ENCODE measurements at places on chromosomes 16 and 17. TPM values are rescaled to one million over a fixed set of nuclear protein-coding genes. Genes with fewer than 3 reads are reported as not detected.

Gene CX3CL1
- not detected for total RNA-seq

Gene PER1
- total RNA-seq, result 6.9 TPM

Gene RGS9
- total RNA-seq, result 1.7 TPM

Gene HCRT
- not detected for total RNA-seq

Gene TVP23A
- total RNA-seq, result 0.26 TPM

Gene PTX4
- not detected for total RNA-seq

GRCh38 chr17:67211742-67212141, 33.3 kb downstream of the HELZ start:
- peak; percentile 20 for DNase-seq
- H3K27me3 ChIP-seq, result no peaks in the 10 kb centered on the region
- no peak overlapping the region for H3K27ac ChIP-seq
- peaks cover 8% of the 10 kb centered on the region for H3K4me1 ChIP-seq
- H3K36me3 ChIP-seq, result peaks cover 2% of the 10 kb centered on the region
- H3K4me3 ChIP-seq, result no peak overlapping the region

DNA sequence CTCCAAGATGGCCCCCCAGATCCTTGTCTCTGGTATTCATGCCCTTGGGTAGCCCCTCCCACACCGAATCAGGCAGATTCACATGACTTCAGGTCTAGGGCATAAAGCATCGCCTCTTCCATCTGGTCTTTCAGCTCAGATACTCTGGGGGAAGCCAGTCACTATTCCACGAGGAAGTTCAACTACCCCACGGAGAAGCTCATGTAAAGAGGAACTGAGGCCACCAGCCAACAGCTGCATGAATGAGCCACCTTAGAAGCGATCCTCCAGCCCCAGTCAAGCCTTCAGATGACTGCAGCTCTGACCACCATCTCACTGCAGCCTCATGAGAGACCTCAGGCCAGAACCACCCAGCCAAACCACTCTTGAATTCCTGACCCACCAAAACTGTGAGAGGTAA, 54.1 kb downstream of the SOCS3 start:
- no peak overlapping the region for H3K4me3 ChIP-seq
- no peaks in the 10 kb centered on the region for H3K4me1 ChIP-seq
- H3K27me3 ChIP-seq, result no peaks in the 10 kb centered on the region
- no peak for DNase-seq
- no peaks in the 10 kb centered on the region for H3K36me3 ChIP-seq

DNA sequence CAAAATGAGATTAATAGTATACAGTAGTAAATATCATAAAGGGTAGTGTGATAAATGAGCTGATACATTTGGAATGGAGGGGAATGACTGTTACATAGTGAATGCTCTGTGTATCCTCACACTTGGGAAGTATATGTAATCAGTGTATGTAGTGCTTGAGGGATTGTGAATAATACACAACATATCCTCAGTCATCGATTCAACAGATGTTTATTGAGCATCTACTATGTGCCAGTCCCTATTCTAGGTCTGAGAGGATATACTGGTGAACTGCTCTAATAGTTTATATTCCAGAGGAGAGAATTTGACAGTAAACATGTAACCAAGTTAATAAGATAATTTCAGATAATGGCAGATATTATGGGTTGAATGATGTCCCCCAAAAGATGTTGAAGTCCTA, 3.4 kb upstream of the BECN1 start:
- H3K4me3 ChIP-seq, result no peak overlapping the region
- H3K36me3 ChIP-seq, result no peaks in the 10 kb centered on the region
- no peak for DNase-seq
- H3K27ac ChIP-seq, result no peak overlapping the region
- H3K27me3 ChIP-seq, result no peaks in the 10 kb centered on the region

GRCh38 chr17:50939795-50940684, 73.9 kb upstream of the TOB1 start:
- H3K27ac ChIP-seq, result no peak overlapping the region
- DNase-seq, result no peak
- no peaks in the 10 kb centered on the region for H3K36me3 ChIP-seq
- H3K4me3 ChIP-seq, result no peak overlapping the region
- no peaks in the 10 kb centered on the region for H3K27me3 ChIP-seq

DNA sequence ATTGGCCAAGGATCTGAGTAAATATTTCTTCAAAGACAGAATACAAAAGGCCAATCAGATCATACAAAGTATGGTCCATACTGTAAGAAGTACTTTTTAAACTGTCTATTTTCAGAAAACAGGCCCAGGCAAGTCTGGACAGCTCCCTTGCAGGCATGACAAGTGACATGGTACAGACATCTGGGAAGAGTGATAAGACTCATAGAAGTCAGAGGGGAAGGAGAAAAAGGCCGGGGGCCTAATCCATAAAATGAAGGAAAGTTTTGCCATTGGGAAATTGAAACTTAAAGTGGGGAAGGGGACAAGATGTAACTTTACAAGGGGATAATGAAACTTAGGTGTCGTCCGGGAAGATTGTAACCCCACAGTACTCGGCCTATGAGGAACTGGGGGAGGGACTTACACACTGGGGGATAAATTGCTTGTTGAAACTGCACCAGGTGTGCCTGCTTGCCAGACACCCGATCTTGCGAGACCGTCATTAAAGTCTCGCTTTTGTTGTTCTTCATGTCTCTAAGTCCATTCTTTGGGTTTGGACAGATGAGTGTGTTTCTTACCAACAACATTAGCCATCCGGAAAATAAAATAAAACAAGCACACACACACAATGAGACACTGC, 684.0 kb downstream of the CDH11 start:
- H3K36me3 ChIP-seq, result no peaks in the 10 kb centered on the region
- no peak for DNase-seq
- H3K4me3 ChIP-seq, result no peak overlapping the region
- peaks cover 4% of the 10 kb centered on the region for H3K4me1 ChIP-seq

- peaks cover 4% of the 10 kb centered on the region for H3K27me3 ChIP-seq
- no peak for DNase-seq
- no peaks in the 10 kb centered on the region for H3K4me1 ChIP-seq
Measured at GRCh38 chr16:50455288-50455845, 86.6 kb upstream of the BRD7 start.

DNA sequence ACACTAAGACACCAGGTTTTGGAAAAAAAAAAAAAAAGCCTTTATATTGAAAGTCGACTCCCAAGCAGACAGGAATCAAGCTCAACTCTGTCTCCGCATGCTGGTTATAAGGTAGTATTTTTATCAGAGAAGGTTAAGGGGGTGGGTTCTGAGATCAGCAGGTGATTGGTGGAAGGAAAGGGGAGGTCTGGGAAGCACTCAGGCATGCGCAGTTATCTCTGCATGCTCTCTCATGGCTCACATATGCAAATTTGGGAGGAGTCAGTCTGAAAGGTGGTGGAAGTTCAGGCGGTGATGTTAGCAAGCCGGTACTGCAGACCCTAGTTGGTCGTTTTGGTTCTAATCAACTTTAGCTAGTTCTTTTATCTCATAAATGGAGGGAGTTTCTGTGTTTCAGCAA, 357.6 kb upstream of the C16orf82 start:
- no peaks in the 10 kb centered on the region for H3K4me1 ChIP-seq
- H3K27ac ChIP-seq, result no peak overlapping the region
- H3K4me3 ChIP-seq, result no peak overlapping the region
- no peak for DNase-seq

- H3K27me3 ChIP-seq, result peaks cover 8% of the 10 kb centered on the region
- no peak for DNase-seq
- H3K4me1 ChIP-seq, result no peaks in the 10 kb centered on the region
- no peaks in the 10 kb centered on the region for H3K36me3 ChIP-seq
- no peak overlapping the region for H3K27ac ChIP-seq
Measured at GRCh38 chr16:87543436-87544191, 50.8 kb upstream of the ZCCHC14 start.

DNA sequence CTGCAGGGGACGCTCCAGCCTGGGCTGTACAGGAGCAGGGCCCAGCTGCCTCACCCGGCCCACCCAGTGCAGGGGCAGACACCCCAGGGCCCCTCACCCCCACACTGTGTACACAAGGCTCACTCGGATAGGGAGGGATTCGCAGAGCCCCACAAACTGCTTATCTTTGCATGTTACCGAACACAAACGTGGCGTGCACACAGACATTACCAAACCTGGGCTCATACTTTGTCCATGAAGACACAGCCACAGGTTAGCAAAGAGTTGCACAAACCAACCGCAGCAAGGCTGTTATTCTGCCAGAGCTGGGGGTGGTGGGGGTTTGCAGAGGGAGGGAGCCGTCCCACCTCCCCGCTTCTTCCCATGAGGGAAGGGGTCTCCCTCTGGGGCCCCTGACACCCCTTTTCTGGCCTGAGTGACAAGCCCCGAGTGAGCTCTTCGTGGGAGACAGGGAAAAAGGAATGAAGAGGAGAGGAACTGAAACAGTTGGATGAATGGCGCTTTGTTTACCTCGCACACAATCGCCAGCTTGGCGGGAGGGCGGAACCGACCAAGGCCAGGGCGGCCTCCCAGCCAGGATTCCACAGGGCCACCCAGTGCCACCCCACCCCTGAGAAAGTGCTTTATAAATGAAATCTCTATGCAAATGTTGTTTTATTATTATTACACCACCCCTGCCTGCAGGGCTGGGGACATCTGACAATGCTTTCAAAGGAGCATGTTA, 434 bp upstream of the CPSF4L start:
- no peaks in the 10 kb centered on the region for H3K27me3 ChIP-seq
- H3K4me1 ChIP-seq, result no peaks in the 10 kb centered on the region
- H3K4me3 ChIP-seq, result no peak overlapping the region
- no peak for DNase-seq
- H3K36me3 ChIP-seq, result no peaks in the 10 kb centered on the region

GRCh38 chr17:46026166-46027047, 27.4 kb downstream of the STH start:
- H3K4me3 ChIP-seq, result no peak overlapping the region
- no peak overlapping the region for H3K27ac ChIP-seq
- H3K4me1 ChIP-seq, result no peaks in the 10 kb centered on the region
- no peak for DNase-seq

DNA sequence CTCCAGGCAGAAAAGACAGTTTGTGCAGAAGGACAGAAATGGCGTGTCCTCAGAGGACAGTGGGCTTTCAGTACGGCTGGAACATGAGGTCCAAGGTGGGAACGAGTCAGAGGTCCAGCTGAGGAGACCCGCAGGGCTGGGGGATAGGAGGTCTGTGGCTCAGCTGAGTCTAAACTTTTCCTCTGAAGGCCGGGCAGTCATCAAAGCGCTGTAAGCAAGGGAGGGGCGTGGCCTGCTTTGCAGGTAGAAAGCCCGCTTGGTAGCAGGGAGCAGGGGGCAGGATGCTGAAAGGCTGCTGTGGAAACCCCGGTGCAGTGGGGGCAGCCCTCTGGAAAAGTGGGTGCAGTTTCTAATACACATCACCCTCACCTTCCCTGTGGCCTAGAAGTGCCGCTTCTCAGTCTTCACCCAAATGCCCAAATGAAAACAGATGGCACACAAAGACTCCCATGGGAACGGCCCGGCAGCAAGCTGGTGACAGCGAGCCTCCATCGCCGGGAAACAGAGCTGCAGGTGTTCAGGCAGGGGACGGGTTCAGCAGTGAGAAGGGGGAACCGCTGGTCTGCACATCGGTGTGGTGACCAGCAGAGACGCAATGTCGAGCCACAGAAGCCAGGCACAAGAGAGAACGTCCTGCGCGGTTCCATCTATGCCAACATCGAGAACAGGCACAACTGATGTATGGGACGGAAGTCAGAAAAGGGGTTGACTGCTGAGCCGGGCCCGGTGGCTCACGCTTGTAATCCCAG, 12.2 kb upstream of the OSGIN1 start:
- H3K27me3 ChIP-seq, result no peaks in the 10 kb centered on the region
- H3K27ac ChIP-seq, result no peak overlapping the region
- no peaks in the 10 kb centered on the region for H3K4me1 ChIP-seq
- H3K36me3 ChIP-seq, result no peaks in the 10 kb centered on the region
- no peak for DNase-seq

DNA sequence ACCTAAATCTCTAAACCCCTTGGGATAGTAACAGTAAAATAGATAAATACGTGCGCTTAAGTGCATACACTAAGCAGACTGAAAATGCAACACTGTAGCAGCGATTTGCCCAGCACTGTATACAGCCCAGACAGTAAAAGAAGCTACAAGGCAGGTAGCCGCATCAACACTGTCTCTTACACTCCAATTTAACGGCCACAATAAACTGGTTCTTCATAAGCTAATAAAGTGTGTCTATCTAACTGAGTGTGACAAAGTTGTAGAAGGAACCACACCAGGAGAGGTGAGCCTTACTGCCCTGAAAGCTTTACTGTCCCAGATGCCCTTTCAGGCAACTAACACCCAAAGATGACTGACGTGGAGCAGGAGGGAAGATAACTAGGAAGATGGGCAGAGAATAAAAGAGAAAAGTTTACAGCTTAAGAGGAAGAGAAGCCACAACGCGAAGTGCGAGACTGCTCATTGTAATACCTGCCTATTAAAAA, 847 bp downstream of the ZDHHC7 start:
- H3K36me3 ChIP-seq, result no peaks in the 10 kb centered on the region
- H3K27ac ChIP-seq, result peak overlapping the region; percentile 98
- peaks cover 7% of the 10 kb centered on the region for H3K4me1 ChIP-seq
- H3K4me3 ChIP-seq, result peak overlapping the region; percentile 77
- no peaks in the 10 kb centered on the region for H3K27me3 ChIP-seq

DNA sequence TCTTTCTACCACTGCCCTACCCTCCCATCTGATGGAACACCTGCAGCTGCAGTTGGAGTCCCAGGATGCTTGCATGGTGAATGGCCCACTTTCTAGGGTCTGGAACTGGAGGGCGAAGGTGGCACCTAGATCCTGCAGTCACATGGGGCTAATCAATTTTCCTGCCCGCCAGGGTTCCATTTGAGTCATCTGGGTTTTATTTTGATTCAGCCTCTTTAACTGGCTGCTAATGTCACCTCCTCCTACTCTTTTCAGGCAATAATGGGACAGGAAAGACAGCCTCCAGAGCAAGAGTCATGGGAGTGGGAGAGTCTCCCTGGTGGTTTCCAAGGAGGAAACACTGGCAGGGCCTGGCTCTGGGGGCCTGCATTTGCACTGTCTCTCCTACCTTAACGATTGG, 3.8 kb upstream of the TBKBP1 start:
- no peak overlapping the region for H3K4me3 ChIP-seq
- H3K27ac ChIP-seq, result no peak overlapping the region
- peaks cover 7% of the 10 kb centered on the region for H3K27me3 ChIP-seq
- DNase-seq, result no peak
- peaks cover 21% of the 10 kb centered on the region for H3K4me1 ChIP-seq
- H3K36me3 ChIP-seq, result no peaks in the 10 kb centered on the region

- no peaks in the 10 kb centered on the region for H3K27me3 ChIP-seq
- H3K4me3 ChIP-seq, result no peak overlapping the region
- H3K36me3 ChIP-seq, result no peaks in the 10 kb centered on the region
- DNase-seq, result no peak
- no peaks in the 10 kb centered on the region for H3K4me1 ChIP-seq
Measured at GRCh38 chr17:36129616-36130015, 26.0 kb downstream of the CCL4 start.
